ENCODE measurements at places on chromosomes 4 and X. TPM values are rescaled to one million over a fixed set of nuclear protein-coding genes. Genes with fewer than 3 reads are reported as not detected.

Gene CLDN2
- total RNA-seq = not detected

Gene CYBB
- total RNA-seq = 2.4 TPM

Gene MTNR1A
- total RNA-seq = not detected

Gene HPGD
- 50.5 TPM for total RNA-seq

Gene PAGE4
- not detected for total RNA-seq

Gene MAGEA2B
- not detected for total RNA-seq

Gene RBM46
- not detected for total RNA-seq

Gene SHOX
- total RNA-seq = not detected

Gene CT45A3
- total RNA-seq = not detected

Gene DGKK
- total RNA-seq = not detected

Gene GSX2
- total RNA-seq = not detected

Gene ARSJ
- total RNA-seq = 6.0 TPM

Gene SSX4B
- total RNA-seq = not detected

Gene SSX2B
- total RNA-seq = not detected

Gene PDCL2
- 0.28 TPM for total RNA-seq

Gene TMEM255A
- total RNA-seq = 0.20 TPM

Gene ETDB
- total RNA-seq = not detected

Gene GAGE1
- total RNA-seq = not detected

Gene KDR
- 4.2 TPM for total RNA-seq

Gene MAPK10
- total RNA-seq = 4.3 TPM

Gene SUPT20HL2
- total RNA-seq = not detected

Gene GLRA2
- not detected for total RNA-seq

Gene NLRP2B
- total RNA-seq = not detected

Gene ADGRG4
- total RNA-seq = not detected

Gene MAGEC2
- not detected for total RNA-seq

Gene TMPRSS11A
- 62.3 TPM for total RNA-seq

Gene ASB12
- not detected for total RNA-seq

Gene F8A2
- not detected for total RNA-seq

Gene MAGED1
- total RNA-seq = 31.4 TPM

Gene DRD5
- not detected for total RNA-seq

Gene FAM47E
- 0.20 TPM for total RNA-seq

Gene CNKSR2
- total RNA-seq = not detected

Gene RAB39B
- total RNA-seq = not detected

Gene SPANXC
- total RNA-seq = not detected

Gene DMRTC1
- not detected for total RNA-seq

Gene FGF5
- total RNA-seq = not detected

Gene DDIT4L
- total RNA-seq = 0.56 TPM

Gene CCDC160
- total RNA-seq = 0.20 TPM

Gene TLR3
- 5.8 TPM for total RNA-seq

Gene KLHL4
- total RNA-seq = 0.08 TPM

Gene IL3RA
- total RNA-seq = 1.2 TPM

Gene DCAF16
- total RNA-seq = 17.7 TPM

Gene ABCG2
- 0.92 TPM for total RNA-seq

Data from esophagus mucosa (tissue), 1 donor.